Fibroblast of gingiva (primary cell): ENCODE measurements at places on chromosomes 2 and 18.

- peak; percentile 97 for DNase-seq
Observed at GRCh38 chr2:214019229-214019972, 391.5 kb upstream of the VWC2L start.

DNA sequence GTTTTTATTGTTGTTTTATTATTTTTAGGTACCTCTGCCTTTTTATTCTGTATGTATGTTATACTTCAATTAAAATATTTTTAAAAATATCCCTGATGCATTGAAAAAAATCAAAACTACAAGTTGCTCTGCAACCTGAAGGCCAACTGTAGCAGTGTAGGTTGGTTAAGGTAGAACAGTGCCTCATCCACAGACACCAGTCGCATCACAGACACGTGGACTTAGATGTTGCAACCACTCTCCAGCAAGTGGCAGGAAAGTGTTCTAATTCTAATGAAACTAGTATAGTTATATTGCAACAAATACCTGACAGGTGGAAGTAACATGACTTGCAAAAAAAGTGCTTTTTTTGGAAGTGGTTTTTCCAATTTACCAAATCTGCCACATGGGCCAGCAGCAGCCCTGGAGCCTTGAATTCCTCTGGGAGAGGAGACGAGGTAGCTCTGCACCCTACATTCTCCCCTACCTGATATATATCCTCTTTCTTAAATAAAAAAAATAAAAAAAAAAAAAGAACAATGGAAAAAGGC lies 28.4 kb upstream of the SLC3A1 start:
- no peak for DNase-seq

GRCh38 chr2:164066095-164066494 lies 330.3 kb upstream of the FIGN start:
- no peak for DNase-seq

- DNase-seq, result no peak
Observed at GRCh38 chr2:201496785-201497184, 45.2 kb downstream of the STRADB start.

DNA sequence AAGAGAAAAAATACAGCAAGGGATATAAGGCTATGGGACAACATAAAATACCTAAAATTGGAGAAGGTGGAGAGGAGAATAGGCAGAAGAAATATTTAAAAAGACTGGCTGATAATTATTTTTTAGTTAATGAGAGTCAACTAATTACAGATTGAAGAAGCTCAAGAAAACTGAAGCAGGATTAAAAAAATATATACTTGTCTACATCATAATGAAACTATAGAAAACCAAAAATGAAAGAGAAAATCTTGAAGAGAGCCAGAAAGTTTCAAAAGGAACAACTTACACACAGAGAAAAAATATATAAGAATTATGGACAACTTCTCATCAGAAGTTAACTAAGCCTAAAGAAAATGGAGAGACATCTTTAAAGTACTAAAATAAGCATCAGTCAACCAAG lies 62.9 kb upstream of the APCDD1 start:
- no peak for DNase-seq
